ENCODE measurements at places on chromosomes 12 and 14. TPM values are rescaled to one million over a fixed set of nuclear protein-coding genes. Genes with fewer than 3 reads are reported as not detected.

PDE3A gene
- total RNA-seq, result 7.7 TPM

DNA sequence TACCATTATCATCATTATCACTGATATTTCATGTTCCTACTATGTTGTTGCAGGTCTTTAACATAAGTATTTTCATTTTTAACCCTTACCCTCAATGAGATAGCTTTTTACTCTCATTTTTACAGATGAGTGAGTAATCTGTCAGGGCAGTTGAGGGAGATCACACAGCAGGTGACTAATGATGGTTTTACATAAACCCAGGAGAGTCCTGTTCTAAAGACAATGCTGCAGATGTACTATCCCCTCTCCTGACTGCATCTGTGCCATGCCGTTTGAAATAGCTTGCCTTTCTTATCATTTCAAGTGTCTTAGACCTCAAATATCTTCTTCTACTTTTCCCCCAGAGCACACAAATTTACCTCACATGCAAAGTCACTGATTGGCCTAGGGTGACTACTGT is 1552.1 kb upstream of the SEL1L start:
- H3K27me3 ChIP-seq, result no peaks in the 10 kb centered on the region
- no peaks in the 10 kb centered on the region for H3K4me1 ChIP-seq
- H3K4me3 ChIP-seq, result no peak overlapping the region
- no peak for DNase-seq

GRCh38 chr14:101135796-101136742 is 232.5 kb upstream of the RTL1 start:
- H3K4me1 ChIP-seq, result no peaks in the 10 kb centered on the region
- no peak for DNase-seq
- no peak overlapping the region for H3K4me3 ChIP-seq
- H3K36me3 ChIP-seq, result no peaks in the 10 kb centered on the region
- H3K27me3 ChIP-seq, result no peaks in the 10 kb centered on the region
- no peak overlapping the region for H3K27ac ChIP-seq

DNA sequence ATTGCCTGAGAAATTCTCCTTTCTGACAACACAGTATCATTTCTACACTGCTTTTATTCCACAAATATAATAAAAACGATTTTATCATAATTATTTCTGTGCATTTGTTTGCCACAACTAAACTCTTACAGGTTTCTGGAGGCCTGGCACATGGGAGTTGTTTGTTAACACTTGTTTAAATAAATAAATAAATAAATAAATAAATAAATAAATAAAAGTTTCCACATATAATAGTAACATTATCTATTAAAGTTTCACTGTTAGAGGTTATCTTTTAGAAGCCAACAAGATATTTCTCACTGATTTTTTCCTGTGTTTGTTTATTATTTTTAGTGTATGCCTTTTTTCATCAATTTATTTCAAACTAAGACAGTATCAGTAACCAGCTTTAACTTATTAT is 323.3 kb downstream of the FOXG1 start:
- H3K4me3 ChIP-seq, result no peak overlapping the region
- DNase-seq, result no peak
- no peak overlapping the region for H3K27ac ChIP-seq
- H3K4me1 ChIP-seq, result no peaks in the 10 kb centered on the region
- H3K27me3 ChIP-seq, result no peaks in the 10 kb centered on the region

Data from uterus (tissue), 4 donors.